ENCODE measurements at places on chromosomes 3 and 15.

DNA sequence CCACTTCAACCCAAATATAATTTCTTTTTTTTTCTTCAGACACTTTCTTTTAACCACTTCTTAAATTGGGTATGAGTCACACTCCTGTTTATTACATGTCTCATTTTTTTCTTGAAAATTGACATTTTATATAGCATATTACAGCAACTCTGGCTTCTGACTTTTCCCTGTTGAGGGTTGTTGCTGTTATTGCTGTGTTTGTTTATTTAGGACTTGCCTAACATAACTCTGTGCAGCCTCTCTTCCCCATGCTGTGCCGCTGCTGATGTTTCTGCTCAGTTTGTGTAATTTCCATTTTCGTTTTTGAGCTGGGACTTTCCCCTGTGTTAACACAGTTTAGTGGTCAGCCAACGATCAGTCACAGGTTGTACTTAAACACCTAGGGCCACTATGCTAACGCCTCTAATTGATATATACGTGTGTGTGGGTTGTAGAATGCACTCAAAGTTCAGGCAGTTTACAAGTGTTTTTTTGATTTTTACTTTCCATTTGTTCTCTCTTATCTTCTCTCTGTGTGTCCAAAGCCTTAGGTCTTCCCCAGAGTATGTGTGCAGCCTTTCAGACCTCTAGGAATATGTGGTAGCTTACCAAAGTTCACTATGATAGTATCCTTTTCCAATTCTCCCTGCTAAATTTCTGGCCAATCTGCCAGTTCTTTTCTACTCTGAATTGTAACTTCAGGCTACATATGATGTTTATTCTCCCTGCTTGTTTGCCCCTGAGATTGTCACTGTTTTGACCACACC, 337.2 kb downstream of the ZBTB20 start:
- DNase-seq = no peak

DNA sequence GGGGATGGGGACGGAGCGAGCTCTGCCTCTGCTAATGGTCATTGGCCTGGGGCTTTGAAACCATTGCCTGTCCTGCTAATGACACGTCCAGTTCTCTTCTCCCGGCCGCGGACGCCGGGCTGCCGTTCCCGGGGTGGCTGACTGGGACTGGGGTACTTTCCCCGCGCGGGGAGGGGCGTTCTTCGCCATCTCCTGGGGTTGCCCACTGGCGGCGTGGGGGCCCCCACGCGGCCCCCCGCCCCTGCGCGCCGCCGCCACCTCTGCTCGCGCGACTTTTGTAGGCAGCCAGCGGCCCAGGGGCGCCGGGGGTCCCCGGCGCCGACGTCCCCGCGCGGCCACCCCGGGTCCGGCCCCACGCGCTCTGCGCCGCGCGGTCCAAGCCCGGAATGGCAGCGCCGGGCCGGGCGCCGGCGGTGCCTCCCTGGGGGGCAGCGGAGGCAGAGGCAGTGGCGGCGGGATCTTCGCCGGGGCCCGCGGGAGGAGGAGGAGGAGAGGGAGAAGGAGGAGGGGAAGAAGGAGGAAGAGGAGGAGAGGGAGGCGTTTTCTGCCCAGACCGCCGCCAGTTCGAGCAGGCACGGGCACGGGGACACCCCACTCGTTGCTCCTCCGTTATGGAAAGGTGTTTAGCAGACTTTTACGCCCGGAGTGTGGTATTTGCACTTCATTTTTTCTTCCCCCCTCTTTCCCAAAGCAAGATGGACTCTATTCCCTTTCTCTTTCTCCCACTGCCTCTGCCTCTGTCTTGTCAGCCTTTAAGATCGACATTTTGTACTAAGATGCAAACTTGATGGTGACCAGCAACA, 2.3 kb downstream of the BBX start:
- peak; percentile 14 for DNase-seq

DNA sequence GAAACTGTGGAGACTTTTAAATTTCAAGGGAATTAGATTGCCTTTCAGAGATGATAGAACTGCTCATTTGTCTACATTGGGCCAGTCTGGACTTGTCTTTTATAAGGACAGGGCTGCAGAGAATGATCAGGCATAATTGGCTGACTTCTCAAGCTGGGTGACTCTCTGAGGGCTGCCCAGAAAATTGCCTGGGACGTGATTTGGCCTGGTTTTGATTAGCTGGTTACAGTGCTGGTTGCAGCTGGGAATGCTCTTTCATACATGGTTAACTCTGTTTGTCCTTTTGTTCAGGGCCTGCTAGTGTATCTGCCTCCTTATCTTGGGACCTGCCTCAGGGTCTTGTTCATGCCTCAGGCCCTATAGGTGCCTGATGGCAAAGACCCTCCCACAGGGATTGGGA, 245.6 kb downstream of the CLSTN2 start:
- no peak for DNase-seq

DNA sequence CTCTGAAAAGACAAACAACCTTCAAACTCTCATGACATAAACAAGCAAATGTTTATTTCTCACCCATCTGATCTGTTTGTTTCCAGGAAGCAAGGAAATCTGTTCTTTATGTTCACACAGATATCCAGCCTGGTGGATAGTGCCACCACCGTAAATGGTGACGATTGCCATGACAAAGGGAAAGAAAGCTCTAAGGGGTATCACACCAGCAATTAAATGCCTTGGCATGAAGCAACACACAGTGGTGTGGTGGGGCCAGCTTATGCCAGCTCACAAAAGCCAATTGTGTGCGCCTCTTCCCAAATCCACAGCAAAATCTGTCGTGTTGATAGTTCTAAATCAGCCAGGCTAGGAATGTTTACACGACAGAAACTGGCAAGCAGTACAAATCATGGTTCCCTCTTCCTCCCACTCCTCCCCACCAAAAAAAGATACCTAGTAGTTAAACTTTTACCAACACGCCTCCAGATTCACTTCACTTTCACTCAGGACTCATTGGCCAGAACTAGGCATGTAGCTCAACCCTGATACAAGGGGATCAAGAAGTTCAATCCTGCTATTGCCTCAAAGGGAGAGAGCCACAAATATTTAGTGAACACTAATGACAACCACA, 189.2 kb upstream of the SLCO3A1 start:
- DNase-seq = no peak

- DNase-seq = no peak
Observed at GRCh38 chr3:104604326-104605010, 762.2 kb upstream of the ALCAM start.

All from esophagus squamous epithelium (tissue), 5 donors.